ENCODE measurements at places on chromosomes 3 and 15.

- DNase-seq, result no peak
These were observed 2.1 kb downstream of the CMC1 start for GRCh38 chr3:28243424-28244106.

DNA sequence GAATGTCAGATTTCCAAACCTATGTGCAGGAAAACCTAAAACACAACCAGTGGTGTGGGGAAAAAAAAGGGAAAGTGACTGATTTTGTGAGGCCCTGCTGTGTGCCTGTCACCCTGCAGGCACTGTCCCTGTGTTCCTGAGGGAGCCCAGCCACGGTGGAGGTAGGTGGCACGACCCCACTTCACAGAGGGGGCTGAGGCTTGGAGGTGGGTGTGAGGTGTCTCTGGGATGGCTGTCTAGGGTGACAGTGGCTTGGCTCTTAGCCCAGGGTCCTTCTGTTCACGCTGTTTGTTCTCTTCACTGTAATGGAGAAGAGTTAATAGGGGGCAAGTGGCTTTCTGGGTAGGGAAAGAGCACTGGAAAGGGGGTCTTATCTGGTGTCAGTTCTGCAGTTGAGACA lies 22.6 kb downstream of the RASGRF1 start:
- DNase-seq, result no peak

DNA sequence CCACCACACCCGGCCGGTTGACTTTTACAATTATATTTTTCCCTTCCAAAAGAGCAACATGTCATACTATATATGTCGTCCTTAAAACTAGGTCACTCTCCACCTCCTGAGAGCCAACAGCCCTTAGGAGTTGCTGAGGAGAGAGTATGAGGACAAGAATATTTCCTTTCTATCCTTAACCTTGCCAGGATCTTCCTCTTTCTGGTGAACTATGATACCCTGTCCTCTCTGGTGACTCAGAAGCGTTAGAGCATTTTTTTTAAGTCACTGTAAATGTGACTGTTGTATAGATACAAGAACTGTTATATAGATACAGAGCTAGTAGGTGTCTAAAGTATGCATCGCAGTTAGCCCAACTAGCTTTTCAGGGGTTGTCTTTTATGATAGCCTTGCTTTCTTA lies 33.7 kb upstream of the MTHFS start:
- DNase-seq, result no peak

- DNase-seq, result no peak
These were observed 18.1 kb downstream of the DNAJC13 start for GRCh38 chr3:132435224-132435910.

- no peak for DNase-seq
These were observed 21.2 kb upstream of the NOX5 start for GRCh38 chr15:68993276-68993675.

GRCh38 chr3:185103359-185104127 lies 49.3 kb downstream of the C3orf70 start:
- no peak for DNase-seq

DNA sequence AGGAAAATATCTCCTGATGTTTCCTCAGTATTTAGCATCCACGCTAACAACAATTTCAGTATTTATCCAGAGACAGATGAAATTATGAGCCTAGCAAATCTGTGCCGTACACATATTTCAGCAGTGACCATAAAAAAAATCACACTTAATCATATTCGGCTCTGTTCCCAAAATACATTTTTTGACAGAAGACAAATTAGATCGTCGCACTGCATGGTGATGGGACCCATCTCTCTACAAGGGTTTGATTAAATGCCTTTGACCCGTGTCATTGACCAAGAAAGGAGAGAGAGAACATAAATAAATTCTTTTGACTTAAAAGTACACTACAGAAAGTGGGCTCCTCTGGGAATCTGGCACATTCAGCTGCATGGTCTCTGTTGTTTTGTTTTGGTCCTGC lies 215.3 kb upstream of the SEMA6D start:
- no peak for DNase-seq

GRCh38 chr3:33331414-33331813 lies 54.2 kb downstream of the FBXL2 start:
- no peak for DNase-seq

- DNase-seq, result no peak
These were observed 25.3 kb downstream of the FBLN2 start for GRCh38 chr3:13574083-13574797.
